ENCODE measurements at places on chromosomes 7 and 10.

DNA sequence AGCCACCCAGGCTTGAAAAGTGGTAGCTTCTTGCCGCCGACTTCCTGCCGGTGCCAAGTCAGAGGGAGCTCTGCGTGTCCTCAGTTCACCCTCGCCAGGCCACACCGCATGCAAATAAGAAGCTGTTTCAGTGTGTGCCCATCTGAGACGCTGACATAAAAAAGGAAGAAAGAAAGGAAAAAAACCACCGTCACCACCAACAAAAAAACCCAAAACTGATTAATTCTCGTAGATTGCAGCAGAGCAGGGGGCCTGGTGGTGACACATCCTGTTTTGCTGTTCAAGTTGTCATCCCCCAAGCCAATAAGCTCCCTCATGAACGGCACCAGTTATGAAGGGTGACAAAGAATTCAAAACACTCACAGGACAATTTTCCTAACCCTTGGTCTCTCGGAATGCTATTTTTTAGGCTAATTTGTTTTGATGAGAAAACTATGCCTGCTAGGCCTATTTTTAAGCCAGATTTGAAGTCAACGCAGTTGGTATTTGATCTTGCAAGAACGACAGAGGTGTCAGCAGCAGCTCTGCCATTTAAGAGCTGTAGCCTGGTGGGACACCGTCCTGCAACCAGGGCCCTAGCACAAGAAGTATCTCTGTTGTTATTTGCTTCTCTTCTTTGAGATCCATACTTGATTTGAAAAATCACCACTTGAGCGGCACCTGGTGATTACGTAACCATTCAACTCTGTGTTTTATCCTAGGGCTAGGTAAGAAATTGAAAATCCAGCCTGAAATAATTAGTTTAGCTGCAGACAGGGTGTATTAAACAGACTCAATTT, 145.6 kb downstream of the PFKFB3 start:
- DNase-seq = peak; percentile 71

DNA sequence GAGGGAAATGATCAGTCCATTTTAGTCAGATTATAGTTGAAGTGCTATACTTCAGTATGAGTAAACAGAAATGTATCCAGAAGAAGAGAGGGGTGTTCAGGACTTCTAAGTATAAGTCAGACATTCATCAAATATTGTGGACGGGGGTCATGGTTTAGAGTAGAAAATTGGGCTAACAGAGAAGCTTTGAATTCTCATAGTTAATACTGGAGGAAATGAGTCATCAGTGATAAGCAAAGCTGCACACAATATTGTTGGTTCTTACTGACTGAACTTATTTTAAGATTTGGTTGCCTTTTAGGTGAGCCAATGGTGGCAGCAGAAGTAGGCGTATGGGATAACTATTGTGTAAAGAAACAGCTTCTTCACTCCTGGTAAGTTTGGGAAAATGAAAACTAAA, 1.7 kb upstream of the SUMF2 start:
- DNase-seq = no peak

- no peak for DNase-seq
Observed at GRCh38 chr10:69829775-69830174, 28.1 kb downstream of the COL13A1 start.

GRCh38 chr7:92875719-92876118, 39.3 kb upstream of the CDK6 start:
- DNase-seq = no peak

GRCh38 chr10:110083884-110084283, 76.1 kb downstream of the ADD3 start:
- no peak for DNase-seq

DNA sequence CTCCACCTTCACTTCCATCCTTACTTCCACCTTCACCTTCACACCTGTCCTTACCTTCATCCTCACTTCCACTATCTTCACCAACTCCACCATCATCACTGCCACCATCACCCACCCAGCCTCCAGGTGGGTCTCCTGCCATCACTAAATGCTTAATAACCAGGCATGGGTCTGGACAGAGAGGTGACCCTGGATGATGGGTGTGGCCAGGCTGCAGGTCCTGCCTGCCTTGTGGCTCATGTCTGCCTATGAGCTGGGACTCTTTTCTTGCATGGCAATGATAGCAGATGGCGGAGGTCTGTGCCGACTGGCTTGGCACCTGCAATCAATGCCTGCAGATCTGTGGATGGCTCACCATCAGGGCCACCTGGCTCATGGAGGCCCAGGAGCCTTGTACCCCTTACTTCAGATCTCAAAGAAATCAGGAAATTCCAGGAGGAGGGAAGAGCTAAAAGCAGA, 60.1 kb upstream of the ELN start:
- DNase-seq = no peak

- DNase-seq = no peak
Observed at GRCh38 chr10:62860946-62861345, 44.8 kb upstream of the EGR2 start.

GRCh38 chr7:135193615-135194081, 17.7 kb downstream of the WDR91 start:
- no peak for DNase-seq

GRCh38 chr10:104301907-104302690, 33.1 kb downstream of the GSTO2 start:
- no peak for DNase-seq

GRCh38 chr10:132724446-132724845, 61.5 kb downstream of the NKX6-2 start:
- DNase-seq = no peak

DNA sequence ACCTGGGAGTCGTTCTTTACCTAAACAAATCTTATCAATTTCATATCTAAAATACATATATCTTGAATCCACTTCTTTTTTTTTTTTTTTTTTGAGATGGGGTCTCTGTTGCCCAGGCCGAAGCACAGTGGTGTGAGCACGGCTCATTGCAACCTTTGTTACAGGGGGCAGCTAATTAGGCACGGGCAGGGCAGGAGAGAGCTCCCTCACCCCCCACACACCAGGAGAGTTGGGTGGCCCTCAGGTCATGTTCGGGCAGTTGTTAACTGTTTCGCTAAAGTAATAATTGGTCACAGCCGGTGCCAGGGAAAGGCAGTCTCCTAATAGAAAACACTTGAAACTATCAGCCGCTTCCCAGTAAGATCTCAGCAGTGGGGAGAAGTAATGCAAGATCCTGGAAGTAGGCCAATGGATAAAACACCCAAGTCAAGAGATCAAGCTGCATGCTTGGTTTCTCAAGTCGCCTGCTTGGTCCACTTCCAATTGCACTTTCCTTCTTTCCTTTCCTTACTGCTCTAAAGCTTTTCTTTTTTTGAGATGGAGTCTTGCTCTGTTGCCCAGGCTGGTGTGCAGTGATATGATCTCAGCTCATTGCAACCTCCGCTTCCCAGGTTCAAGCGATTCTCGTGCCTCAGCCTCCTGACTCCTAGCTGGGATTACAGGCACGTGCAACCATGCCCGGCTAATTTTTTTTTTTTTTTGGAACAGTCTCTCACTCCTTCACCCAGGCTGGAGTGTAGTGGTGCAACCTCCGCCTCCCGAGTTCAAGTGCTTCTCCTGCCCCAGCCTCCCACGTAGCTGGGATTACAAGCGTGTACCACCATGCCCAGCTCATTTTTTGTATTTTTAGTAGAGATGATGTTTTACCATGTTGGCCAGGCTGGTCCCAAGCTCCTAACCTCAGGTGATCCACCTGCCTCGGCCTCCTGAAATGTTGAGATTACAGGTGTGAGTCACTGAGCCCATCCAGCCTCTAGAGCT, 21.3 kb upstream of the EFCAB10 start:
- no peak for DNase-seq

- no peak for DNase-seq
Observed at GRCh38 chr10:91312382-91312733, 91.9 kb downstream of the PCGF5 start.

- DNase-seq = no peak
Observed at GRCh38 chr7:66558201-66558641, 70.5 kb upstream of the KCTD7 start.

DNA sequence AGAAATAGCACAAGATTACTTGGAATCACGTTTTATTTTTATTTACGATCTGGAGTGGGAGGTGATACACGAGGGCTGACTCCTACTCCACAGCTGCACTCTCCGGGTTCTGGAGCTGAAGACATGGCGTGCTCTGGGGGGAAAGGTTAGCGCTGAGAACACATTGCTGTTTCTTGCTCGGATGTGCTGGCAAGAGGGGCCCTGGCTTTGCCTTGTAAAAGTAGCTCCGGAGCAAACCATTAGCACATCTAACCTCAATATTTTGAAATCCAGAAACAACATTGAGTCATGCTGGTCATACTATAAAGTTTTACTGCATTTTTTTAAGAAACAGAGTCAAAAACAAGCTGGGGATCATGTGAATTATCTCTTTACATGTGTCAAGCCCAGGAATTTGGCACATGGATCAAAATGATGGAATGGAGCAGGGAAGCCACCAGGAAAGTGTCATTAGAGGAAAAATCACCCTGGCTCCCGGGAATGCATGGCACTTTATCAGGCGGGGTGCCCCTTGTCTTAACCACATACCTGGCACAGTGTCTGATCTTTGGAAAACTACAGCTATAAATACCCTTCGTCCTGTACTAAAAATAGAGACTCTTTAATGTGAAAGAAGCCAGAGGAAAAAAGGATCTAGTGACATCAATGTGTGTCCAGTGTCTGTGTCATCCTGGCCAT, 31.6 kb upstream of the LYZL1 start:
- DNase-seq = no peak

DNA sequence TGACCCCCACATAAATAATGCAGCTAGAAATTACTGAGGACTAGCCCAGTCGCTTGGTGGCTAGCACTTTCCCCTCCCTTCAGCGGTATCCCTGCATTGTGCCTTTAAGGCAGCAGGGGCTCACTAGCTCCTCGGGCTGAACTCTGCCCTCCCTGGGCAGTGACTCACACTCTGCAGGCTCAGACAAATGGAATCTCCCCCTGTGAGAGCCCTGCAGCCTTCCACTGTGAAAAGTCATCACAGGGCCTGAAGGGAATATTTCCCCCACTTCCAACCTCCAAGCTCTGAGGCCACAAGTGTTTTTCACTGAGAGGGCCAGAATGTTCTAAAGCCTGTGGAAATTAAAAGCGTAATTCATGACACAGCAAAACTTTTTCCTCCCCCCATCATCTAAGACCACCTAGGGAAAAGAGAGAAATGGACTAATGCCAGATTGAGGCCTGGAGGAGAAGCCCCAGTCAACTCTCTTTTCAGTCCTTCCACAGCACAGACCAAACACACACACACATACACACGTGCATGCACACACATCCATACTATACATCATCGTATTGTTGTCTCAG, 93.6 kb upstream of the COL1A2 start:
- DNase-seq = no peak

DNA sequence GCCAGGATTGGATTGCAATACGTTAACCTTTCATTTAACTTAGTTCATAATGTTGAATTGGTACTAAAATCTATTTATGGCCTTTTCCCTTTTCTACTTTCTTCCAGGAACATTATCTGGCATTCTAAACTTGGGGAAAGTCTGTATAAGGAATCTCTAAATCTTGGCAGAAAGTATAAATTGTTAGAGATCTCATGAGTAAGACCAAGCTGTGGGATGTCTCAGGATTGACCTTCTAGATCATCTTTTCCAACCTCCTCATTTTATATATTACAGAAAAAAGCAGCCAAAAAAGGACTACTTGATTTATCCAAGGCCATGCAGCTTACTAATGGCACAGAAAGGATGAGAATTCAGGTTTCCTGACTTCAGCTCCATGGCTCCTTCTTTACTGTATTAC, 598.3 kb downstream of the INHBA start:
- DNase-seq = no peak

GRCh38 chr10:116126239-116126638, 146.8 kb downstream of the GFRA1 start:
- no peak for DNase-seq

- no peak for DNase-seq
Observed at GRCh38 chr7:64830926-64831325, 36.7 kb downstream of the ZNF138 start.

GRCh38 chr7:143882020-143882603, 19.9 kb downstream of the TCAF1 start:
- no peak for DNase-seq

- DNase-seq = no peak
Observed at GRCh38 chr10:102785818-102786217, 42.1 kb downstream of the WBP1L start.

DNA sequence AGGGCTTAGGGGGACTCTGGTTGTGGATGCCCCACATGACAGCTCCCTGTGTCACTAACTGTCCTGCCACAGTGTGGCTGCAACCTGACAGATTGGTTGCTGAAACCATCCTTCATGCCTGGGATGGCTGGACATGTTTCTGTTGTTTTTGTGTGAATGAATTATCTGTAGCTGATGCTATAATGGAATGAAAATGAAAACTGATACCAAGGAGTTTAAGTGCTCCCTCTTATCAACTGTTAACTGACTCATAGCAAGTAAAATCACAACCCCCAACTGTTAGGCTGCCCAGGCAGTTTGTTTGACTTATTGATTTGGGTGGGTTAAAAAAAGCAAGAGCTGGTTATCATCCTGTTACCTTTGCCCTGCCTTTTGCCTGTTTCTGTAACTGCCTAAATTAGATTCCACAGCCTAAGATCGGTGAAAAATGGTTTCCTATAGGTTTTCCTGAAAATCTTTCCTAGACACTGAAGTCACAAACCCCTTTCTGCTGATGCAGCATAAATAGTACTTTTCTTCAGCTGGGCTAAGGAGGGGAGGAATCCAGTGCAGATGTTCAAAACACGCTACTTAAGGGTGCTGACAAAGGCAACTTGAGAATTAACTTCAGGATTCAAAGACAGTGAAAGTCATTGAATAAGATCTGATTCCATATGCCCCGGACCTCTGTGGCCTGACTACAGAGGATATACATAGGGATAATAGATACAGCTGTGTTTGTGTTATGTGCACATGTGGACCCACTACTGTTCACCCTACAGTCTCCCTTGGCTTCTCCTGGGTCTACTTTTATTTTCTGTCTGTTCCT, 5.7 kb downstream of the FRAT2 start:
- DNase-seq = no peak

DNA sequence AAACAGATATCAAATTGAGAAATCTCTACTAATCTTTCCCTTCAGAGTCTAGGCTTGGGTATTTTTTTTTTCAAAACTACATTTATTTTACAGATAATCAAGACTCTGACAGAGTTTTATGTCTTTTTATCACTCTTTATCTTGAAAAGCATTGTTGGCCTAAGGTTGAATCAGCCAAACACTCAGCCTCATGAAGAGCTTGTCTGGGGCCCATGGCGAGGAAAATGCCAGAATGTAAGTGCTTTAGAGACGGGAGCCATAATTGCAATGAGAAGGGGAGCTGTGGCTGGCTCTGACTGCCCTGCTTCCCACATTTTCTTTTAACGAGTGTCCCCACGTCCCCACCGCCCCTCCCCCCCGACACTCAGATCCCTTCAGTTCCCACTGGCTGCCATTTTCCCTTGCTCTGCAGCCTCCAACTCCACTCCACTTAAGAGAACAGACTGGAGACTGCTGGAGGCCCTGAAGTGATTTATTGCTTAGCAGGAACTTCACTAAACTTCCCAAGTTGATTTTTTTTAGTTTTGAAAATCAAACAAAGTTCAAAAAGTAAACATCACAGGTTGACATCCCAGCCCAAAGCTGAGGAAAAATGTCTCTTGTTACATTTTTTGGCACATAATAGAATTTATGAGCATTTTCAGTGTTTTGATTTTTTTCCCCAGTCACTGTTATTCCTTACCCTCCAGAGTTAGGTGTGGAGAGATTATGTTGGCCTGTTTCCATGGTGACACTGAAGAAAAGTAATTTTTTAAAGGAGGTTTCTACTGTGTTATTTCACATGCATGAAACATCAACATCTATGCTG, 637.5 kb upstream of the GALNT17 start:
- no peak for DNase-seq

Measured in effector memory CD4-positive, alpha-beta T cell (primary cell).